NCI-H526 treated with DMSO at 0.1 percent for 48 hours (cell line): ENCODE measurements at places on chromosomes 2 and 18.

DNA sequence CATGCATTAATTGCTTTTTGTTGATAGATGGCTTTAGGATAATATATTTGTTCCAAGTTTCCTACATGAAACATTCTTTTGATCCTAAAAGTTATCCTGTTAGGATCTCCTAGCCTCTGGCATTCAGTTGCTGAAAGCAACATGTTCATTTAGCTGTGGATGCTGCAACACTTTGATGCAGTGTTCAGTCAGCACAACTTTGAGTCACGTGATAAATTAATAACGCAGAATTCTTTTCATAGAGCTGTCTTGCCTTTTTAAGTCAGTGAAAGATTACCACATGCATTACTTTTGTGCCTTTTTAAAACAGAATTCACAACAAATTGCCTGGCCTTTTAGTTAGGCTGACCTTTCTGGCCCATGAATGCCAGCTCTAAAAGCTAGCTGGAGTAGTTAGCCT, 1467.9 kb upstream of the ZEB2 start:
- DNase-seq: no peak

GRCh38 chr2:68764806-68765311, 30.2 kb downstream of the ARHGAP25 start:
- no peak for DNase-seq

GRCh38 chr18:51933903-51934302, 406.1 kb upstream of the DCC start:
- no peak for DNase-seq

DNA sequence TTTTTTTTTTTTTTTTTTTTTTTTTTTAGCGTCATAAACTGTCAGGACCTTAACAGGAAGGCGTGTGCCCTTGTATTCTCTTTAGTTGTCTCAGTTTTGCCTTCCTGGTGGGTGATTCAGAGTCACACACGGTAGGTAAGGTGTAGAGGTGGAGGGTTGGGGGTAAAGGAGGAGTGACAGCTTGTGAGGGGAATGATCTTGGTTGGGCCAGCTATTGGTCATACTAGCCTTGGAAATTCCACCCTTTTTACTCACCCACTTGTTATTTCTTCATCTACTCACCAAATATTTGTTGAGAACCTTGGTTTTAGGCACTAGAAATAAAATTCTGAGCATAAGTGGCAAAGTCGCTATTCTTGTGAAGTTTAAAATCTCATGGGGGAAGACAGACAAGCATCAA, 22.2 kb downstream of the SMIM21 start:
- no peak for DNase-seq
